ENCODE measurements at places on chromosomes 7 and 10.

GRCh38 chr10:788796-789748, 99.6 kb upstream of the DIP2C start:
- peaks cover 16% of the 10 kb centered on the region for H3K27me3 ChIP-seq
- H3K27ac ChIP-seq = no peak overlapping the region
- peaks cover 2% of the 10 kb centered on the region for H3K4me1 ChIP-seq
- no peaks in the 10 kb centered on the region for H3K36me3 ChIP-seq

DNA sequence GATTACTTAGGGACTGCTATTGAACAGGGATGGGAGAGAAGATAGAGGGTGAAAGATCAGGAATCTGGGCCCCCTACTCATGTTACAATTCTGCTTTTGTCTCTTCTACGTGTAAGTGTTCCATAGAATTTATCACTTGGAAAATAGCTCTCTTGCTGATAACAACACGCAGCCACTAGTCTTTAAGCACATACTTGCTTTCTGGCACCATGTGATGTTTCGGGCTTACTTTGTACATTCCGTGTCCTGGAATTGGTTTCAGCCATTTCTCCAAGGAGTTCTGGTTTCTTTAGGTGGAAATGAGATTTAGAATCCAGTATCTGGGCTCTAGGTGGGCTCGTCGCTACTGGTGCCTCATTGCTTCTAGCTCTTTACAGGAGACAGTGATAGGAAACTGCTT, 59.7 kb downstream of the TFAM start:
- no peaks in the 10 kb centered on the region for H3K27me3 ChIP-seq
- H3K4me3 ChIP-seq = no peak overlapping the region
- DNase-seq = no peak
- no peak overlapping the region for H3K27ac ChIP-seq
- no peaks in the 10 kb centered on the region for H3K4me1 ChIP-seq

DNA sequence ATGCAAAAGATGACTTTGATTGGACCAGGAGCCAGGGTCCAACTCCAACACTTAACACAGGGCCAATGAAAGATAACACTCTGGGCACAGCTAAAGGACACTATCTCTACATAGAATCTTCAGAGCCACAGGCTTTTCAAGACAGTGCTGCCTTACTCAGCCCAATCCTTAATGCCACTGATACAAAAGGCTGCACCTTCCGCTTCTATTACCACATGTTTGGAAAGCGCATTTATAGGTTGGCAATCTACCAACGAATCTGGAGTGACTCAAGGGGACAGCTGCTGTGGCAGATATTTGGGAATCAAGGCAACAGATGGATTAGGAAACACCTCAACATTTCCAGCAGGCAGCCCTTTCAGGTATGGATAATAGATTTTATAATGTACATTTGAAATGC, 160.7 kb downstream of the MALRD1 start:
- H3K27ac ChIP-seq = no peak overlapping the region
- DNase-seq = no peak
- no peaks in the 10 kb centered on the region for H3K27me3 ChIP-seq
- no peaks in the 10 kb centered on the region for H3K4me1 ChIP-seq
- H3K36me3 ChIP-seq = no peaks in the 10 kb centered on the region

- H3K27ac ChIP-seq = no peak overlapping the region
- H3K4me1 ChIP-seq = peaks cover 21% of the 10 kb centered on the region
- no peak for DNase-seq
- no peak overlapping the region for H3K4me3 ChIP-seq
- no peaks in the 10 kb centered on the region for H3K36me3 ChIP-seq
- no peaks in the 10 kb centered on the region for H3K27me3 ChIP-seq
Observed at GRCh38 chr10:79320820-79321493, 26.3 kb upstream of the PPIF start.

- no peak for DNase-seq
- H3K4me3 ChIP-seq = no peak overlapping the region
- H3K36me3 ChIP-seq = peaks cover 18% of the 10 kb centered on the region
Observed at GRCh38 chr7:134454277-134454676, 4.6 kb downstream of the AKR1B1 start.

All from H1 (cell line).